ENCODE measurements at places on chromosomes 12 and 14.
A peak's percentile ranks its signal among the peaks of the same experiment; 100 is the strongest.

DNA sequence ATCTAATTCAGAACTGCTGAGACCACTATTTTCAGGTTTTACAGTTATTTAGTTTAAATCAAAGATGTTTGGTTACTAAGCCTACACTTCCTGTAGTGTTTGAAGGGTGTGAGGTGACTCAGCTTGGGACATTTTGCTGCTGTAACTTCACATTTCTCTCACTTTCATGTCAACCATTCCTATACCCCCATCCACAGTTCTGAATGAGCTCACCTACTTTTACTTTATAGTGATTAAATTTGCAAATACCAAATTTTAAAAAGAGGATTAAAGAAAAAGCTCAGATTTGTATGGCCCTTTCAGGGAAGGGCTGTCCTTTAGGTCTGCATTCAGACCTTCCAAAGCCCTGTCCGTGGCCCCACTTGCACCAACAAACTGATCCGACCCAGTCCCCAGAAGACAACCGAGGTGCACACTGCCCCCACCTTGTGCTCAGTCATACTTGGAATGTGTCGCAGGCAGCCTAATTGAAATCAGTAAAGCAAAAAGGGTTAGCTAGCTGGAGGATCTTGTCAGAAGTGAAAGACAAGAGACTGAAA, 174.4 kb downstream of the MON2 start:
- DNase-seq, result peak; percentile 14

DNA sequence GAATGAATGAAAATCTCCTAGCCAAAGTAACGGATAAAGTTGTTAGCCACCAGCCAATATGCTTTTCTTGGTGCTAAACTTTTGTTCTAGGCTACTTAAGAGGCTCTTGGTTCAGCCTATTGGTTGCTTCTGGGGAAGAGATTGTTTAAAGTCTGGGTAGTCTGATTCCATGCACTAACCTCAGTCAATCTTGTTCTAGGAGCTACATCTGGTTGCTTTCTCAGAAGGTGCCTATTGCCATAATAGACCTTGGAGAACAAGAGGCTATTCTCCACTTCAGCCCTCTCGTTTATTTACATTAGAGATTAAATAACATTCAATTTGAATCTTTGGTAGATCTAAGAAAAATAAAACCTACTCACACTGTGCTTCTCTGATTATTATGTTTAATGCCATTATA, 40.8 kb upstream of the OTOGL start:
- no peak for DNase-seq

GRCh38 chr12:4273652-4274395, at the start of gene CCND2:
Gene CCND2 (plus strand): TSS chr12:4273762. CDS start chr12:4274041, 279 bp downstream.
- peak; percentile 82 for DNase-seq

DNA sequence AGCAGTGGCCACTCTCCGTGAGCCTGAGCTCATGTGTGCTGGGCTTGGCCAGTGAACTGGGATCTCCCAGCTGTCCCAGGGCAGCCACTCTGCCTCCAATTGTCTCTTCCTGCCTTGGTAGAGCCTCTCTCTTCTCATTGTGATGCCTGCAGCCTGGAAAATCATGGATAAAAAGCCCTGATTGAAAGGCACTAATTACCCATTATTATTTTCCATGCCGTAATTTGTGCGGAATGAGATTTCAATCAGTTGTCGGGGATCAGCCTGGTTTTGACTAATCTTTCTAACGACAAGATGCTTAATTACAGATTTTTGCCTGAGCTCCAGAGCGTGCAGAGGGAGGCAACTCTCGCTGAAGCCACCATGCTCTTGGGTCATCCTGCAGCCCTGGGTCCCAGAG, 52.7 kb downstream of the ESRRB start:
- DNase-seq, result no peak

DNA sequence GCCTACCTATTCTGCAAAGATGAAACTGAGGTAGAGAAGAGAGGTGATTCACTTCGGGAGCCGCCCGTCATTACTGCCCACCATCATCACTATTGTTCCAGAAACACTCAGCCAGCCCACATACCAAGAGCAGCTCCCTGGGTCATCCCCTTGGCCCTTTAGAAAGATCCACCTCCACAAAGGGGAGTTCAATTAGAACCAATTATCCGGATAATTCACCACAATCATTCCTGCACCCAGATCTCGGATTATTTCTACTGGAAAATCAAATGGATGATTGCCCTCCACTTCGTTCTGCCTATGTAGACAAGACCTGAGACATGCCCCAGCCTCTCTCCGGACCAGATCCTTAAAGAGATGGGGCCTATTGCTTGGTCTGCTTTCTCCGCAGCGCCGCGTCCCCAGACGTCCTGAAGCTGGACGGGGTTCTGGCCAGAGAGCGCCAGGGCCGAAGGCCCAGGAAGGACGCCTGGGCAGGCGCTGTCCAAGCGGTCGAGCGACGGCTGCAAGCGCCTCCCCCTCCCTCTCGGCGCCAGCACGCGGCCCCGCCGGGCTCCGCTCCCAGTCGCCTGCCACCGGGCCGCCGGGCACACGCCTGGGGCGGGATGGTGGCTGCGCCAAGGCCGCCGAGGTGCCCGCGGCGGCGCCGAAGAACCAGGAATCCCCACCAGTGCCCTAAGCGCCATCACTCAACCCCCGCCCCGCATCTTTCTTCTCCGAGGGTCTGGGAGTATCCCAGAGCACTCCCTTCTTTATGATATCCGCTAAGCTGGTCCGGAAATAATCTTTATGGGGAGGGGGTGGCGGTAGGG, 1.3 kb upstream of the ASCL1 start:
- no peak for DNase-seq

GRCh38 chr14:74554742-74555362, 57.2 kb downstream of the LTBP2 start:
- DNase-seq, result no peak

DNA sequence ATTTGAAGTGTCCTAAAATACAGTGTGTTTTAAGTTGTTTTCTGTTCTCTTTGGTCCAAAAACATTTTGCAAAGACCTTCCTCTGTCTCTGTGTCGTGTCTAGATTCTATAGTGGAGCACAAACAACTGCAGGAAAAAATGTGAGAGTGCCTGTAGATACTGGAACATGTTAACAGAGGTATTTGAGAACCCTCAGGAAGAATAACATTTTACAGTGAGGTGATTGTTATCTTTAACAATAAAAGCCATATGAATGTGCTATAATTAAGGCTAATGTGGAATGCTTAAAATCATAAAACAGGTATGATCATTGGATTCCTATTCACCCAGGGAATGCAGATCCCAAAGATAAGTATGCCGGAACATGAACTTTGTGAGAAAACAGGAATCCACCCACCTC, 98.0 kb downstream of the SAMD4A start:
- DNase-seq, result no peak

GRCh38 chr12:69595689-69596088, 10.4 kb downstream of the CCT2 start:
- DNase-seq, result no peak

- DNase-seq, result no peak
Measured at GRCh38 chr14:101466456-101467180, 94.7 kb upstream of the DIO3 start.

GRCh38 chr12:104167519-104168458, 29.8 kb upstream of the NFYB start:
- DNase-seq, result no peak

- peak; percentile 71 for DNase-seq
Measured at GRCh38 chr14:24710403-24711112, 76.6 kb upstream of the GZMB start.

DNA sequence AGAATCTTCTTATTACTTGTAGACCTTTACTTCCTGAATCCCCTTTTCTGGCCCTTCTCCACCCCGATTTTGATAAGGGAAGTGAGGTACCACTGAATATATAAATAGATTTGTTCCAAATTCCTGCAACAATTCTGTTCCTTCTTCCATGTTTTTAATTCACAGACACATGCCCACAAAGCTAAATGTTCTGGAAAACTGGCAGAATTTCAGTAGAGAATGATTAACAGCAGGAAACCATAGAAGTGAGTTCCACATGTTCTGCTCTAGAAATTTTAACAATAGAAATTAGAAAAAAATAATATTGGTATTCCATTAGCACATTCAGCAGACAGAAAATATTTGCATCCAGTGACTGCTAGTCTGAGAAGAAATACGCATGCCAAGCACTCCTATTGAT, 139.6 kb downstream of the SLC2A13 start:
- DNase-seq, result no peak

GRCh38 chr14:38127356-38127755, 80.3 kb upstream of the SSTR1 start:
- no peak for DNase-seq

- no peak for DNase-seq
Measured at GRCh38 chr12:69658203-69658602, 40.9 kb downstream of the BEST3 start.

DNA sequence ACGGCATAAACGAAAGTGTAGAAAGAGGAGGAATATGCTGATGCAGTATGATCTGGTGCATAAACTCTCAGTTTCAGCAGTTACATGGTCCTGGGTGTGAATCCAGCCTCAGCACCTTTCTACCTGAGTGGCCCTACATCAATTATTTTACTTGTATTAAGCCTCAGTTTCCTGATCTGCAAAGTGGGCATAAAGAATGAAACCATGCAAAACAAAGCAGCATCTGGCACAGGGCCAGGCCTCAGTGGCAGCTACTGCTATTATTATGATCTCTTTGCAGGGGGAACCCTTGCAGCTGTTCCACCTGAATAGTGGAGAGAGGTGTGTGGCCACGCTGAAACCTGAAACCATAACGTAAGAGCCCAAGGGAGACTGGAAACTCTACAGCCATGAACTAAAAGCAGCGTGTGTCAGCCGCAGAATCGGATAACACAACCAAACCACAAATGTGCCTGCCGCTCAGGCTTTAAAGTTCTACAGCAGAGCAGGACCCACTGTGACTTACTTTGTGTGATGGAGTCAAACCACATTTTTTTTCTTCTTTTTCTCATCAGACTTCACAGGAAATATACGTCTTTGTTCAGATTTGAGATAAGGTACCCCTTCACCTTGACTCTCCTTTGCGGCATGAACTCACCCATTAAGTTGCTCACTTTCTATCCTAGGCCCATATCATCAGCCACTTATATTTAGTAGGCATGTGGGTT, 29.2 kb upstream of the FOS start:
- peak; percentile 94 for DNase-seq

GRCh38 chr12:112308652-112309051, 73.6 kb downstream of the HECTD4 start:
- no peak for DNase-seq

DNA sequence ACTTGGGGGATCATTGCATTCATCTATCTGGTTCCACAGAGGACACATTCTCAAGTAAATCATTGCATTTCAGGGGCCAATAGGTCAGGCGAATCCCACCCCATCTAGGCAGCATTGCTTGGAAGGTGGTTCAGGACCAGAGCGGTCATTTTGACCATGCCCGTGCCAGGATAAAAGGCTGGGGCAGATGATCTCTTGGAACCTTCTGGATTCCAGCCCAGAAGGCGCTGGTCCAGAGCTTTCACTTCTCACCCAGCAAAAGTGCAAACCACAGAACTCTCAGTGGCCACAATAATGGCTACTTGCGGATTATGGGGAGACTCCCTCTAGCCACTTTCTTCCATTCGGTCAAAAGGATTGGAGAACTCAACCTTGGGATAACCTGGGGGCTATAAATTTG, 595 bp upstream of the KRT85 start:
- no peak for DNase-seq

GRCh38 chr12:52825961-52826360, 8.2 kb downstream of the KRT79 start:
- no peak for DNase-seq

- peak; percentile 29 for DNase-seq
Measured at GRCh38 chr14:38197001-38197783, 10.5 kb upstream of the SSTR1 start.

DNA sequence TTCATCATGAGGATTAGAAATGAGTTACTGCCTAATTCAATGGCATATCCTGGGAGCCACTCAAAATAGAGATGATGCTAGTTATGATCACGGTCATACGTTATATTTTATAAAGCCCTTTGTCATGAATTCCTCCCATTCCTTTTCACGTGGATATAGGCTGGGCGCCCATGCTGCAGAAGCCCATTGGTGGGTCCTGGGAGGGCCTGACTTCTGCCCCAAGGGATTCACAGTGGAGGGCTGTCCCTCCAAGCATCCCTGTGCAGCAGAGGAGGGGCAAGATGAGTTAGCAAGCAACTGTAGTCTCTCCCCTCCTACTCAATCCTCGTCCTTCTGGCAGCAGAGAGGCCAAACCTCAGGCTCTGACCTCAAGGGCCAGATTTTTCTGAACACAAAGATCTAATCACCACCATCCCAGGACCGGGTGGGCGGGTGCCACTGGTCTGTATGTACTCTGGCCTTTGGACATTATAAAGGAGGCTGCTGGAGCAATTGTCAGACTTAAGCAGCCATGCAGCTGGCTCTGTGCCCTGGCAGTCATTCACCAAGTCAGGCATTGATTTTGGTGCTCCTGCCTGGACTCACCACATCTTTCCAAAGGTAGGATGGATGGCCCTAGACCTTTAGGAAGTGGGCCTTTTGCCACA, 8.6 kb downstream of the GLTP start:
- no peak for DNase-seq

GRCh38 chr12:124543590-124544310, 23.7 kb downstream of the NCOR2 start:
- DNase-seq, result no peak

DNA sequence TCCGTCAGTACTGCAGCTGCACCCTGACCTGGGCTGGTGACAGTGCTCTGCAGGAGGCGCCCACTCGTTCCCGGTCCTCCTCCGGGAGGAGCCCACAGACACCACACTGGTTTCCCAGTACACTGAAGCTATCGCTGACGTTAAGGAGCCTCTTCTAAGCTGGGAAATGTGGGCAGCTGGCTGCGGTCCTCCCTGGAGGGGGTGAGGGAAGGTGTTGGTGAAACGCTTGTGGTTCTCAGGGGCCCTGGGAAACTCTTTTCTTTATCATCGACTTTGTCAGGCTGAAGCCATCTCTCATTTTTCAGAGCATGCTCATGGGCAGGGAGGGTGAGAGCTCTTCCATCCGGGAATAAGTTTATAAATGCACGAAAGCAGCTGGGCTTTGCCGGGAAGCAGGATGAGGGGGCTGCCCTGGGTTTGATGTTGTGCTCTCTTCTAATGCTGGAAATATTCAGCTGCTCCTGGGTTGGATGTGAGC, 176.0 kb downstream of the CHST11 start:
- no peak for DNase-seq

DNA sequence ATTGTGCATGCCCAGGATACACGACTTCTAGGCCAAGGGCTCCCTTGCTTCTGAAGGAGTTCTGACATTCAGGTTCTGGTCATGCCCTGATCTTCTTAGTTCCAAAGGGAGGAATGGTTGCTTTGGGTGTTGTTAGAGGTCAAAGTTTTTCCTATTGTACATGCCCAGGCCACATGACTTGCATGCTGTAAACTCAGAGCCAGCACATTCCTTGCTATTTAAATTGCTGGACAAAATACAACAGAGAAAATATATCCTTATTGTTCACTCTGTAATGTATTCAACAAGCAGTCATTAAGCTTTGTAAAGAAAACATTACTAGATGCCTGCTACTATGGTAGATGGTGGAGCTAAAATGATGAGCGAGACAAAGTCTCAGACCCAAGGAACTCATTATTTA, 71.2 kb upstream of the COCH start:
- no peak for DNase-seq

- no peak for DNase-seq
Measured at GRCh38 chr14:96104469-96105057, 65.4 kb downstream of the C14orf132 start.

Data from CD4-positive, alpha-beta T cell treated with Interleukin-21 for 1 hour (primary cell).